ENCODE measurements at places on chromosomes 4 and X.
A peak's percentile ranks its signal among the peaks of the same experiment; 100 is the strongest.

- DNase-seq = peak; percentile 93
These were observed 247.8 kb upstream of the DKK2 start for GRCh38 chr4:107283587-107284559.

GRCh38 chr4:124964852-124965496, 252.4 kb upstream of the ANKRD50 start:
- no peak for DNase-seq

DNA sequence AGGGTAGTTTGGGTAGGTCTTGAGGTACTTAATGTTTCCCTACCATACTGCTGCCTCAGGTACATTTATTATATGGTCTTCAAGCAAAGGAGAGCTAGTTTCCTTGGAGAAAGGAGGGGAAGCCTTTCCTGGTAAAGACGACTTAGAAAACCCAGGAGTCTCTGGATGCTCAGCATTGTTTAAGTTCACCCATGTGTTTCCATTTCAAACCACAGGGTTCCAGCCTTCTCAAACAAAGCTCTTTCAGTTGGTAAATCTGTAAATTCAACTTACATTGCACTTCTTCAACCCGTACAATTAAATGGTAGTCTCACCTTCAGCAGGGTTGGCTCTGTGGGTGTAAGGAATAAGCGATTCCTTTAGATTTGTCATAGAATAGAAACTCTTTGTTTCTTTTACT, 111.9 kb upstream of the UNC5C start:
- DNase-seq = no peak

- DNase-seq = no peak
These were observed 69.9 kb upstream of the BRS3 start for GRCh38 chrX:136417806-136418205.

- no peak for DNase-seq
These were observed 379.5 kb upstream of the MAD2L1 start for GRCh38 chr4:120446051-120446567.

GRCh38 chrX:19544693-19545305, 29.5 kb upstream of the MAP3K15 start:
- DNase-seq = no peak

DNA sequence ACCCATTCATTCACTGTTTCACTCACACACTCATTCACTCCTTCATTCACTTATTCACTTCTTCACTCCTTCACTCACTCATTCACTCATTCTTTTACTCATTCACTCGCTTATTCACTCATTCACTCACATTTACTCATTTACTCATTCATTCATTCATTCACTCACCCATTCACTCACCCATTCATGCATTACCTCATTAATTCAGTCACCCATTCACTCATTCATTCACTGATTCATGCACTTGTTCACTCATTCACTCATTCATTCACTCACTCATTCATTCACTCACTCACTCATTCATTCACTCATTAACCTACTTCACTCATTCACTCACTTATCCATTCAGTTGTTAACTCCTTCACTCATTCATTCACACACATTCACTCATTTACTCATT, 70.8 kb downstream of the STK32B start:
- no peak for DNase-seq

GRCh38 chrX:44843753-44844152, at the start of gene DUSP21:
DUSP21 (plus strand) TSS chrX:44844021; CDS start chrX:44844133, 112 bp downstream.
- no peak for DNase-seq

- no peak for DNase-seq
These were observed 22.8 kb downstream of the IL1RAPL1 start for GRCh38 chrX:28609917-28610613.

- DNase-seq = peak; percentile 34
These were observed at the start of gene STAG2 for GRCh38 chrX:123961268-123962005. STAG2 (plus strand) TSS chrX:123961706; CDS start chrX:124022628, 60,922 bp downstream.

GRCh38 chrX:119692191-119693039, 553 bp downstream of the SEPTIN6 start:
- no peak for DNase-seq

DNA sequence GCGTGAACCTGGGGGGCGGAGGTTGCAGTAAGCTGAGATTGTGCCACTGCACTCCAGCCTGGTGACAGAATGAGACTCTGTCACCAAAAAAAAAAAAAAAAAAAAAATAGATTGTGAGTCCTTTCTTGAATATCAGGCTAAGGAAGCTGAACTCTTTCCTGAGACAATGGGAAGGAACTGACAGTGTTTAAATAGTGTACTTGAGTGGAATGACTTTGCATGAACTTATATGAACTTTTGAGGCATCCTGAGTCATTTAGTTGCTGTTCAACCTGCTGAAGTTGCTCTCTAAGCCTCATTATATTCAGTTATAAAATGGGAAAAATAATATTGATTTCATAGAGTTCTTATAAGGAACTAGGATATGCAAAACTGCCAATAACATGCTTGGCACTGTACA, 79.3 kb upstream of the LIMCH1 start:
- no peak for DNase-seq

DNA sequence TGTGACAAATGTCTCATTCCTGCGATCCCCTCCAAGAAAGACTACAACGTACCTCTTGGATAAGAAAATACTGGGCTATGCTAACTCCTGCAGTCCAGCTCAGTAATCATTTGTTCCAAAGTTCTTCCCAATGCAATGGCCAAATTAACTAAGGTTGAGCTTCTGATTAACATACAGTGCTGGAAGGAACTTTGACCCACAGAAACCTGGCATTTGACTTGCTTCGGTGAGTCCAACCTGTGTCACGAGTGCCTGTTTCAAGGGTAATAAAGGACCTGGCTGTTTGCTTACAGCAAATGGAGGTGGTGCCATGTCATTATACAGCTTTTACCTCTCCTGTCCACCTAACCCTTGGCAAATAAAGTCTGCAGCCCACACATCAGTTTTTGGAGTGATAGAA, 83.2 kb downstream of the RBM47 start:
- no peak for DNase-seq

DNA sequence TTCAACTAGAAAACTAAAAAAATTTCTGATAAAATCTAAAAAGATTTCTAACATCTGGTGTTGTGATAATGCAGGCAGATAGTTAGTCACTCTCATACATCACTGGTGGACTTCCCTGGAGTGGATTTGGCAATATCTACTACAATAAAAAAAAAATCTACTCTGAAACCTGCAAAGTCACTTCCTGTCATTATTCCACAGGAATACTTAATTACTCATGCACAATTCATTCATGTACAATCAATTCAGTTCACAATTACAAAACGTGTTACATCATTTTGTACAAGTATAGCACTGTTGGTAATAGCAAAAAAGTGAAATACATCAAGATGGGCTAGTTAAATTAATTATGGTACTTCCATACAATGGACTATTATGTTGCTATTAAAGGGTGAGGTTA, 16.5 kb upstream of the RHOH start:
- peak; percentile 68 for DNase-seq

DNA sequence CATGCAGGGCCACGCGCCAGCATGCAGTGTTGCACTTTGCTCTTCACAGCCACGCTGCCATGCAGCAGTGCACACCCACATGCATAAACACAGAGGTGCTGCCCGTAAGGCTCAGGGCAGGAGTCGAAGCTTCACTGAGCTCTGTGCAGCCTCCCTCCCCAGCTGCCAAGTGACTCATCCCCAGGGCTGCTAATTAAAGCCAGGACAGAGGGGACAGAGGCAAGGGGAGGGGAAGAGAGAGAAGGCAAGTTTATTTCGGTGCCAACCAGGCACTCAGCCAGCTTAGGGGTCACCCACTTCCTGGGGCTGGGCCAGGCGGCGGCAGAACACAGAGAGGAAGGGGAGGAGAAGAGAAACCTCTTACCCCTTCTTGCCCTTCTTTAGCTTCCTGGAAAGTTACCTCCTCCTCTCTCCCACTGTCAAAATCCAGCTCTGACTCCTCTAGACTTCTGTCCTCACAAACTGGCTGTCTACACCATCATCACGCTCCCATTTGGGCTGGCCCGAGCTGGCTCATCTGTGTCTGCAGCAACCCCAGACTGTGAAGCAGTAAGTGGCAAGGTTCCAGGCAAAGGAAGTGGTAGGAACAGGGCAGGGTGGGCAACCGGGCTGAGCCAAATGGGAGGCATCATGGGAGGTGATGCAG, 6.2 kb upstream of the IQSEC2 start:
- no peak for DNase-seq

DNA sequence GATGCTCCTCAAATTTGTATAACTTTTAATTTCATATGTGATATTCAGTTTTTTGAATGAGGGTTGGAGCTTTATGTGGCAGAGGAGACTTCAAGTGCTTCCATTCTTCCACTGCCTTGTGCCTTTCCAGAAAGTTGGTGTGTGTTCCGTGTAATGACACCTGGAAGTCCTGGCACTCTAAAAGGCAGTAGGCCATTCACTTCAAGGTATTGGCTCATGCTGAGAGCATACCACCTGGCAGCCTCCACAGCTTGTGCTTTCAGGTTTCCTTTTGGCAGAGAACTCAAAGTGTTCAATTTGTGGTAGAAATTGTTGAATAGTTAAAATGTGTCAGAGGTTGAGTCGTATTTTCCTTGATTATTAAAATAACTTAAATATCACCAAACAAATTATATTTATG, 49.6 kb downstream of the GRIA2 start:
- DNase-seq = no peak

DNA sequence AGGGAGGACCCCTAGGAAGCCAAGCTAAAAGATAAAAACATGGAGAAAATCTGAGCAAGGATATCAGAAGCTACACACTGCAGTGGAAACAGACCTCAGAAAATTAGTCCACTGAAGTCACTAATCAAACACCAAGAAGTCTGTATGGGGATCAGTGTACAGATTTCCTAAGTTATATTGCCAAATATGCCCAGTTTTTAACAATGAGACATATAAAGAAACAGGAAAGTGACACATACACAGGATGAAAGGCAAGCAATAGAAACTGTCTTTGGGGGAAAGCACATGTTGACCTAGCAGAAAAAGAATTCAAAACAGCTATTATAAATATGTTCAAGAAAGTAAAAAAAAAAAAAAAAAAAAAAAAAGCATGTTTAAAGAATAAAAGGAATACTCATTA, 153.7 kb downstream of the PPP4R3C start:
- DNase-seq = no peak

DNA sequence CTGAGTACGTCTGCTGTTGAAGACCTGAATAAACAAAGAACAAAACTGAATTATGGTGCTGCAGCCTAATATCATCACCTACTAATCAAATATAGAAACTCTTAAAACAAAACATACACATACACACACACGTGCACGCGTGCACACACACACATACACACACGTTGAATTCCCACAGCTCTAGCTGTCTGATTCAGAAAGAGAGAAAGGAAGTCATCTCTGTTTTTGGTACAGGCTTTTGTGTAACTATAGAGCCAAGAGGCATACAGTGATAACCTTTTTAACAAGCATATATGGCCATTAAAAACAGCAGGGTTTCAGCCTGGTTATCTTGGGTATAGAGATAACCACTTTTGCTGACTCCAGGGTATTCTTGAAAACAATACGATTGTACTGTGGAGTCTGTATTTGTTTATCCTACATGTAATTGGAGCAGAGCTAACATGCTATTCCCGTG, 823.2 kb downstream of the CCSER1 start:
- no peak for DNase-seq

DNA sequence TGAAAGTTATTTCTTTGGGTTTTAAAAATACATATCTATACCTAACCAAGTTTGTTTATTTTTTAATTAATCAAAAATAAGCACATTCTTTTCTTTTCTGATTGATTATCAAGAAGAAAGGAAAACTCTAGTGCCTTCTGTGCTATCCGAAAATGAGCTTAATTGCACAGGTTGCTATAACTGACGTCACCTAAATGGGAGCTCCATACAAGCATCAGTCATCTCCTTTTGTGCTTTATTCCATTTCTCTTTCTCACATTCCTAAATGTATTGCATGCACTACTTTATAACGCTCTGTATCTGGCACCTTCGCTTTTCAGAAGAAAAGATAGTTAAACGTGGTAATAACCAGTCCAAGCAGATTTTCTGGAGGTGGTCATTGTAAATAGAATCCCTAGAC, 675.0 kb downstream of the STPG2 start:
- DNase-seq = no peak

- no peak for DNase-seq
These were observed 9.7 kb upstream of the TMEM165 start for GRCh38 chr4:55386073-55386472.

DNA sequence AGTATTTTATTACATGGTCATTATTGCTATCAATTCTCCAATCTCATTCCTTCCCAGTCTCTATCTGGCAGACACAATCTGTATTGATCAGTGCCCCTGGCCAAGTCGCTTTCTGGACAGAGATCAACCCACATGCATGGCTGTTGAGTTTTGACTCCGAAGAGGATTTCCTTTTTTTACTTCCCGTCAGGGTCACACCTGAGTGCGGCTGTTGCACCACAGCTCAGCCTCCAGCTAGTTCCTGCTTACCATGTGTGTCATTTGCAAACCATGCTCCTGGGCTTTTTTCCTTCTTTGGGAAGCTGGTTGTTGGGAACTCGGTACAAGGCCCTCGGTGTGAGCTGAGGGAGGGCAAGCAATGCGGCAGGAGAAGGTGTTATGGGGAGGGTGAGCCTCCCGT, 11.7 kb downstream of the MAGED2 start:
- no peak for DNase-seq

- no peak for DNase-seq
These were observed 16.7 kb upstream of the KLF3 start for GRCh38 chr4:38647101-38647819.

DNA sequence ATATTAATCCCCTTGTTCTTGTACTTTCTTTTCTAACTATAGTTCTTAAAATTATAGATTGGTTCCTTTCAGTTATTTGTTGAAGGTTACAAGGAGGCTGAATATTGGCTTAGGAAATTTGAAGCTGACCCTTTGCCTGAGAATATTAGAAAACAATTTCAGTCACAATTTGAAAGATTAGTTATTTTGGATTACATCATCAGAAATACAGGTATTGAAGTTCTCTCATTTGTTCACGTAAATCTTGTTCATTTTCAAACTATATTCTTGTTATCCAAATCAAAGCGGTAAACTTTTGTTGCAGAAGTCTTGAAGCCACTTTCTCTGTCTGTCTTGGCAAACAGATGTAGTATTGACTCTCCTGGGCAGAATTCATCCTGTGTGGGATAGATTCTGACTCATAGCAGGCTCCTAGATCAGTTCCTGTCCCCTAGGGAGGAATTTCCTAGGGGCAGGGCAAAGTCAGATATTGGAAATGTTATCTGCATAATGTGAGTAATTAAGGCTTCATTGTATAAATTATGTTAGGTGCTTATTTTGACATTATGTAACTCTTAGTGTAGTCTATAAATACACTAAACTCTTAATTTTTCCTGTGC, 25.2 kb downstream of the PI4K2B start:
- peak; percentile 3 for DNase-seq

DNA sequence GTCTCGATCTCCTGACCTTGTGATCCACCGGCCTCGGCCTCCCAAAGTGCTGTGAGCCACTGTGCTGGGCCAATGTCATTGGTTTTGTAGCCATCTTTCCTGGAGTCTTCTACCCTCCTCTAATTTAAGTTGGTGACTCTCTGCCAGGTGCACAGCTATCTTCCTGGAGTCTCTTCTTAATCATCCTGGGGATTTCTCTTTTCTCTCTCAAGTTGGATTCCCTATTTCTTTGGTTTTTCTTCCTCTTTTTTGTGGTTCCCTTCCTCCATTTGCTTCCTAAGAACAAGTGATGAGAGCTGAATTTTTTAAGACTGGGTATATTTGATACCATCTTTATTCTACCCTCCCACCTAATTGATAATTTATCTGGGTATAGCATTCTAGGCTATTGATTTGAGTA, 113.8 kb downstream of the SYNPO2 start:
- DNase-seq = no peak

- no peak for DNase-seq
These were observed 501.0 kb downstream of the IDS start for GRCh38 chrX:149003863-149004660.
